Esophagus muscularis mucosa (tissue), 4 donors: ENCODE measurements at places on chromosomes 2 and 18. TPM values are rescaled to one million over a fixed set of nuclear protein-coding genes. Genes with fewer than 3 reads are reported as not detected.

Gene CD8B
- total RNA-seq: 2.0 TPM

Gene TCF23
- not detected for total RNA-seq

Gene KCNG2
- total RNA-seq: 1.7 TPM

Gene MYCN
- 0.97 TPM for total RNA-seq

Gene ERFE
- 0.66 TPM for total RNA-seq

Gene SYT4
- 0.69 TPM for total RNA-seq

Gene CKAP2L
- total RNA-seq: not detected

Gene DNER
- total RNA-seq: 5.3 TPM

Gene SLC16A14
- 2.8 TPM for total RNA-seq

Gene TMEM185B
- total RNA-seq: 31.4 TPM

Gene EPB41L3
- total RNA-seq: 60.6 TPM

Gene CHST9
- total RNA-seq: 0.86 TPM

Gene ZNF804A
- total RNA-seq: not detected

Gene RPRM
- total RNA-seq: 12.1 TPM

Gene MAP2
- 57.1 TPM for total RNA-seq

Gene CPLX4
- not detected for total RNA-seq

Gene FNDC4
- 3.3 TPM for total RNA-seq

Gene DNAH7
- 0.98 TPM for total RNA-seq
